Renal pelvis (tissue), 12 donors: ENCODE measurements at places on chromosomes 6 and 20. TPM values are rescaled to one million over a fixed set of nuclear protein-coding genes. Genes with fewer than 3 reads are reported as not detected.

GRCh38 chr20:59932616-59933295 is 681 bp downstream of the SYCP2 start:
- DNase-seq = no peak

GRCh38 chr6:7939184-7939863 is 28.7 kb upstream of the TXNDC5 start:
- no peak for DNase-seq

- no peak for DNase-seq
Measured at GRCh38 chr6:168577496-168577895, 136.5 kb downstream of the SMOC2 start.

DNA sequence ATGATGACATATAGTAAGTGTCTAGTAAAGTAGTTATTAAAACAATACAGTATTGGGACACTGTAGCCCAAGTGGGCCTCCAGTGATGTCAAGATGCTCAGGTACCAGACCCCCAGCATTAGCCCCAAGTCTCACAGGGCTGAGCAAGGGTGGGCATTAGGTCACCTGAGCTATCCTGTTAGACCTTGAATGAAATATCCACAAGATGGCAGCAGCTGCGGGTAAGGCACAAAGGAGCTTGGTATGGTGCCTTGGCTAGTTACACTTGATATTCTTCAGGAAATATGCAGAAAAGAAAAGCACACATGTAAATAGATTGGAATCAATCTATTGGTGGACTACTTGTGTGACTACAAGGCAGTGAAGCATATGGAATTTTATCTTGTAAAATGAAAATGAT is 701.8 kb upstream of the ADGRB3 start:
- DNase-seq = no peak

Gene LRRC73
- 1.4 TPM for polyA plus RNA-seq
